Fibroblast of lung (primary cell): ENCODE measurements at places on chromosomes 1 and 21. TPM values are rescaled to one million over a fixed set of nuclear protein-coding genes. Genes with fewer than 3 reads are reported as not detected.

DNA sequence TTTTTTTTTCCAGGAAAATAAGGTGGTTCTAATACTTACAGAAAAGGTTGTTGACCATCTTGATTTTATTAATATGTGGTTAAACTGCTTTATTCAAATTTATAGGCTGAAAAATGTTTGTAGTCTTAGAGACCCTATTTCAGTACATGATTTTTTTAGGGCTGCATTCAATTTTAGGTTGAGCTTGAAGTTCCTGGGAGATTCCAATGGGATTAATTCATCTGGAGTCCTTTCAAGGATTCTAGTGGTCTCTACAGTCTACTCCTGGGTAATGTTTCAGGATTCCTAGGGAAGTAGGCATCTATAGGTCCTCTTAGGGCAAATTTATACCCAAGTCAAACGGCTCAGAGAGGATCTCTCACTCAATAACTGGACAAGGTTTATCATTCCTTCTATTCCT lies 126.7 kb downstream of the HMCN1 start:
- DNase-seq, result peak; percentile 60

DNA sequence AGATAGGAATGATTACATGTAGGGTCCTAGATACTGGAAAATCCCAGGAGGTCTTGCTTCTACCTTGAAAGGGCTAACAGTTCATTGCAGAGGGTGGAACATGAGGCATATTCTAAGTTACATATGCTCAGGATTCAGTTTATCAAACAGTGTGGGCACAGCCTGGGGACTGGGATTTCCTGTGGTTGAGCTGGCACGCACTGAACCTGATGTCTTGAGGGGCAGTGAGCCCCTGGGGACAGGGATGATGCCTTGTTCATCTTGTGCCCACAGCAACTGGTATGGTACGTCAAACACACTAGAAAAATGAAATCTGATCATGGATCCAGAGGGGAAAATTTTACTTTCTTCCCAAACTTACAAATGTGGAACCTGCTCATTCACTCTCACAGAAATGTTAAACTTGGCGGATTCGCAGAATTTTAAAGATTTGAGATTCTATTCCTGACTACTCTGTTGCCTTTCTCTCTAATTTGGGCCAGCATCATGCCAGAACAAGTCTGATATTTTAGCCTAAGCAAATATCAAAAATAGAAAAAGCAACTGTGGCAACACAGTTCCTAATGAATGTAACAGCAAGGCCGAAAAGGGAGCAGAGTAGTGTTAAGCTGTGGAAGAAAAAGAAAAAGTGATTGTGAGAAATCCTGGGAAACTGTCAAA lies 68.2 kb upstream of the COL24A1 start:
- no peak for DNase-seq

Gene PRKAA2
- total RNA-seq, result 4.9 and 7.1 TPM in 2 replicates

GRCh38 chr1:207883104-207883651 lies 27.7 kb downstream of the CD34 start:
- no peak for DNase-seq

DNA sequence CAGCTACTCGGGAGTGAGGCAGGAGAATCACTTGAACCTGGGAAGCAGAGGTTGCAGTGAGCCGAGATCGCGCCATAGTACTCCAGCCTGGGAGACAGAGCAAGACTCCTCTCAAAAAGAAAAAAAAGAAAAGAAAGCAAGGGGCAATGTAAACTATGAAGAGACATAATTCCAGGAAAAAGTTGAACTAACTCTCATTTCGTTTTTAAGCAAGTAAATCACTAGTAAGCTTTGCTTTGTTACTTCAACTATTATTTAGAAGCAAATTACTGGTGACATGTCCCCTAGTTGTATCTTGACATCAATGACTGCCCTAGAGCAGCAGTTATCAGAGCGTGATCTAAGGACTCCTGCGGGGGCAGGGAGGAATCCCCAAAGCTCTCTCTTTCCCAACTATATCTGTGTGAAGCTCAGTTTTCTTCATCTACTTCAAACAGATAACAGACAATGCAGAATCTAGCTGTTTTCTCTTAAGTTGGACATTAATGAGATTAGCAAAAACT lies 18.7 kb downstream of the CLSTN1 start:
- DNase-seq, result no peak

Gene VWA5B1
- not detected in 2 replicates for total RNA-seq

DNA sequence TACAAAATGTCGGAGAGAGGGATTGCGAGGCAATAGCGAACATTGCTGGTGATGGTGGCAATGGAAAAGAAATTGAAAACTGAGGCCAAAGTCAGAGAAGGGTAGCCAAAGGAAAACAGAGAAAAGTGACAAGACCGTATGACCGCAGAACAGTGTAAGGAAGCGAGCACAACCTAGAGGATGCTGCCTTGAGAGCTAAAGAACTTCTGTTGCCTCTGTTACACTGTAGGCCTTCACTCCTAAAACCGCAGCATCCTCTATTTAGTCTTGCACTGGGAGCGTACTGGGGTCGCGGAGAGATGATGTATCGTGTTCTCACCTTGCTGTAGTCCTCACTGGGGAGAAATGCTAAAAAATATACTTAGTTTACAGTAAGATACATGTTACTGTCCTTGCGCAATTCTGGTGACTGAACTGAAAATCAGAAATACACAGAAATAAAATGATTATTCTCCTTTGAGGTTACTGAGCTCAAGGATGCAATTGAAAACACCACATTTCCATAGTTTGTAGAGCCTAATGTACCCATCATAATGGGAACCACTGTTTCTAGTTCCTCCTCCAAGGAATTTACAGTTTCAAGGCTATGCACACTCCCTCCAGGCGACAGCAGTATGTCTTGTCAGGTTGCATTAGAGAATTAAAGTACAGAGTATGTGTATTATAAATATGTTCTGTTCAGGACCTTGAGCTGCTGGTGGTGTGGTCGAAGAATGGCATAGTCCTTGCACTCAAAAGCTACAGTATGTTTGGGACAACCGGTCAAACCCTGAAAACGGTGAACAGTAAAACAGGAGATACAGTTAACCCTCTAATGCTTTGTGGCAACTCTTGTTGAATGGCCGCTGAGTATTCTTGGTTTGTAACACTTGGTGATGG lies 1.3 kb downstream of the NEK7 start:
- peak; percentile 54 for DNase-seq

Gene RAB25
- not detected in 2 replicates for total RNA-seq

DNA sequence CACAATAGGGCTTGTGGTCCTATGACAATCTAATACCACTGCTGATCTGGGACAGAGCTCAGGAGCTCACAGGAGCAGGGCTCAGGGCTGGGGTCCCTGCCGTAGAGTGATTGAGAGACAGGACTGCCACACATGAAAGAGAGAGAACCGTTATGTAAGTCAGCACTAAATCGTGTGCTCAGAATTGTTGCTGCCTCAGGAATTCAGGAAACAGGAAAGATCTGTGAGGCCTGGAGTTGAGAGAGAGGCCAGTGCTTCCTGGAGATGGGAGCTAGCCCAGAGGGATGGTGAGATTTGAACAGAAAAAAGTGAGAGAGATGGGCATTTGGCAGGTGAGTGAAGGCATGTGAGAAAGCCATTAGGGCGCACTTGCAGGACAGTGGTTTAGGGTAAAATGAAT lies 17.5 kb upstream of the ACBD6 start:
- DNase-seq, result no peak

- no peak for DNase-seq
Measured at GRCh38 chr1:27339213-27339612, 2.6 kb upstream of the SYTL1 start.

DNA sequence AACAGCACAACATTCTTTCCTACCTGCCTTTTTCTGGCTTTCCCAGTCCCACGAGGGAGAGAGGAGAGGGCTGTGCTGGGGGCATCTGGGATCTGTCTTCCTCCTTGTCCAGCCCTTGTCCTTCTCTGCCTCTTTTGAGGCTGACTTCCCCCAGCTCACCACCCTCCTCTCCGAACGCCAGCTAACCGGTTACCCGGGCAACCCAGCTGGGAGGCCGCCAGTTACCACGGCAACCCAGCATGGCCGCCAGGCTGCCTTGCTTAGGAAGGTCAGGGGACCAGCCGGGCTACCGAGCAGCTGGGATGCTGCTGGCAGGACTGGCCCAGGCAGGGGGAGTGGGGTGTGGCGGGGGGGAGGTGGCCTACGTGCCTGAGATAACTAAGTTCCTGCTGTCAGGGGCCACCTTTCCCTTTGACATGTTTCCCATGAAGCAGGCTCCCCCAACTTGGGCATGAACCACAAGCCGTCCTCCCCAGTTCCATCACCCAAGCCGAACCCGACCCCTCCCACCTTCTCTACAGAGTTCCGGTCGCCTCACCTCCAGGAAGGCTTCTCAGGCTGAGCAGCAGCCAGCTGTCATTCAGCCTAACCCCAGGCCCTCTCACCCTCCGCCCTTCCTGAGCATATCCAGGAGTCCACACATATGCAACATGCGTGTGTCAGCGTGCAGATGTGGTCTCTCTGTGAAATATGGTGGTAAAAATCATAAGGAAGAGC lies 8.7 kb downstream of the PLEKHA6 start:
- peak; percentile 82 for DNase-seq

GRCh38 chr1:76209238-76209637 lies 134.7 kb downstream of the ST6GALNAC3 start:
- no peak for DNase-seq

Gene ITLN2
- total RNA-seq, result not detected in 2 replicates

Gene LRRIQ3
- 1.0 and 1.3 TPM in 2 replicates for total RNA-seq

DNA sequence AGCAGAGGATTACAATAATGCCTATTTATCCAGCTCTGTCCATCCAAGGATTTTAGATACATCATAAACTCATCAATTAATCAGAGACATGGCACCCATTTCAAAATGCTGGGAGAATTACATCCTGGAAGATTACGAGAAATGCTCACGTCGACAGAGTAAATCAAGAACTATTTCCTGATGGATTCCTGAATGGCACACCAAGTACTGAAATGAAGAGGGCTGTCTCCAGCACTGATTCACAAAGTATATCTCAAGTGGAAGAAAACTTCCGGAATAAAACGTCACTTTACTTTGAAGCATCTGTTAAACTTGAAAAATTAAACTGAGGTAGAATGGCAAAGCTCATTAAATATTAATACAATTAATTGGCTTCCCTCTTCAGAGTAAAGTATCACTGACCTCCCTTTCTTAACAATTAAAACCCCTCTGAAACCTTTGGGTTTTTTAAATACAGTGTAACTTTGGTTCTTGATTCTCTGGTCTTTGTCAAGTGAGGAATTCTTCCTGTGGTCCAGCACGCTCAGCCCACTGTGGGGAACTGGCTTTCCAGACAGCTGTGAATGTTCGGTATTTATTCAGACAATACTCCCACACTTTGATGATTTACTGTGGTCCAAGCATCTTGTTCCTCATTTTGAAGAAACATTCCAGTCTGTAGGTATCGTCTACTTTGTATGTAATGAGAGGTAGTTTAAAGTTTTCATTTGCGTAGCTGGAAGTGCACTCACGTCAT lies 288.0 kb downstream of the NFIA start:
- DNase-seq, result no peak

Gene LCE1E
- not detected in 2 replicates for total RNA-seq

DNA sequence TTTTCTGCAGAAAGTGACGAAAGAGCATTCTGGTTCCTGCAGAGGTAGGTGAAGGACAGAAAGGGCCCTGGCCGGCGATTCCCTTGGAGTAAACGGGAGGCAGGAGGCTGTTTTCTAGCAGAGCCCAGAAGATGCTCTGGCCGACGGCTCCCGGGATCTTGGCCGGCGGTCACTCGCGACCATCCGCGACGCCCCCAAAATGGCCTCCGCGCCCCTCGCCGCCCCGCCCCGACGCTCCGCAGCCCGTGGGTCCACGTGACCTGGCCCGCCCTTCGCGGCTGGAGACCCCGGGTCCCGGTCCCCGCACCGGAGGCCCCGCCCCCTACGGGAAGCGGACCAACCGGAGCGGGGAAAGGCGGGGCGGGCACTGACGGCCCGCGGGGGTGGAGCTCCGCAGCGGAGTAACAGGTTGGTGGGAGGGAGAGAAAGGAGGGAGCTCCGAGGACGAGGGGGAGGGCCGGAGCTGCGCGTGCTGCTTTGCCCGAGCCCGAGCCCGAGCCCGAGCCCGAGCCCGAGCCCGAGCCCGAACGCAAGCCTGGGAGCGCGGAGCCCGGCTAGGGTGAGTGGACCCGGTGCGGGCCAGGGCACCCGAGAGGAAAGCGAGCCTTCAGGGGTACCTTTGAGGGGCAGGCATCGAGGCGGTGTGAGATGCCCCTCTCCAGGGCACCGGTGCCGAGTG lies at the start of gene CGN:
Gene CGN (plus strand): TSS at position 431 of the 679 bp plus-strand sequence. CDS start 7,133 bp downstream, outside the sequence.
- peak; percentile 70 for DNase-seq

DNA sequence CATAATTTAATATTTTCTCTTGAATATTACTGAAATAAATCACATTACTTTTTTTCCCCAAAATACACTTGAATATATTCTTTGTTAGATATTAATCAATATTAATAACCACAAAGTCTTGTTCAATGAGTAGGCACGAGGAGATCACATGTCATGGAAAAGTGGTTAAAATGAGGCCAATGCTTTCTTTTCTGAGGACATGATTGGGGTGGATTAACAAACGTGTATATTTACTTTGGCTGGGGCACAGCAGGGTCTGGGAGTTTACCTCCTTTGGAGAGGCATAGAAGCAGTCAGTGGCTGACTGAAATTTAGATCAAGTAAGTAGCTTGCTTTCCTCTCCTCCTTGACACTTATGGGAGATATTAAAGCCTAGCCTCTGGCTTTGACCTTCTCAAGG lies 664.3 kb upstream of the B3GALT2 start:
- DNase-seq, result peak; percentile 4

Gene CELA2A
- total RNA-seq, result not detected in 2 replicates

- no peak for DNase-seq
Measured at GRCh38 chr1:184900507-184900906, 73.8 kb downstream of the NIBAN1 start.

- DNase-seq, result no peak
Measured at GRCh38 chr1:37171691-37172090, 137.4 kb upstream of the GRIK3 start.

Gene OR13G1
- total RNA-seq, result not detected in 2 replicates

- DNase-seq, result no peak
Measured at GRCh38 chr1:238404921-238405320, 514.2 kb upstream of the ZP4 start.

DNA sequence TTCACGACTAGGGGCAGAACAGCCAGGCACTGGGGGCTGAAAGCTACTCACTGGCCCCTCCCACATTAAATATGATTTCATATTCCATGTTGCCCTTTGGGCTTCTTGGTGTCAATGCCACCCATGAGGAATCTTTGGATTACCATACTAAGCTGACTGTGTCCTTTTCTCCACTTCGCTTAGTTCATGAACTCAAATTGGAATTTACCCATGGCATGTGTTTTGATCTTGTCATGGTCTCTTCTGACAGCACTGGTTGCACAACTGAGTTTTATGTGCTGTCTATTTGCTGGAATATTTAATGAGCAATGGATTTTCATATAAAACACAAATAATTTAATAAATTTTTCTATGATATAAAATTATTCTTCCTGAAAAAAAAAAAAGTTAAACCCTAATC lies 59.2 kb downstream of the SERBP1 start:
- no peak for DNase-seq

Gene PPP1R12B
- 11.3 and 13.4 TPM in 2 replicates for total RNA-seq

Gene ADCY10
- under 0.01 and 0.17 TPM in 2 replicates for total RNA-seq

Gene ATP1A2
- 1.8 and 32.9 TPM in 2 replicates for total RNA-seq

Gene RXFP4
- total RNA-seq, result not detected in 2 replicates

DNA sequence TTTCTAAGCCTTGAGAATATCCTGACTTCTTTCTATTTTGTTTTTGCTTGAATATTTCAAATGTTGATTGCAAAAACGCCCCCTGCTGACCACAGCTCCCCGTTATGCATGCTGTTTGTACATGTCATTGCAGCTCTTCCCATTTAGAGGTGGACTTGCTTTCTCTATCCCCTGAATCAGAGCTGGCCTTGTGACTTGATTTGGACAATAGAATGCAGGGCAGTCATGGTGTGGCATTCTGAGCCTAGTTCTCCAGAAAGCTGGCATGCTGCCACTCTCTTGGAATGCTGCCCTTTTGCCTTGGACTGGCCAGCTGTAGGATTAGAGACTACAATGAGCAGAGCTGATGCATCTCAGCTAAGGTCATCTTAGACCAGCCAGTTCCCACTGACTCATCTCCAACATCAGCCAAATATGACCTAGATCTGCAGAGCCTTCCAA lies 1561.5 kb downstream of the MRPL39 start:
- peak; percentile 94 for DNase-seq
